PC-9 (cell line): ENCODE measurements at places on chromosomes 4 and X. TPM values are rescaled to one million over a fixed set of nuclear protein-coding genes. Genes with fewer than 3 reads are reported as not detected.
A peak's percentile ranks its signal among the peaks of the same experiment; 100 is the strongest.

DNA sequence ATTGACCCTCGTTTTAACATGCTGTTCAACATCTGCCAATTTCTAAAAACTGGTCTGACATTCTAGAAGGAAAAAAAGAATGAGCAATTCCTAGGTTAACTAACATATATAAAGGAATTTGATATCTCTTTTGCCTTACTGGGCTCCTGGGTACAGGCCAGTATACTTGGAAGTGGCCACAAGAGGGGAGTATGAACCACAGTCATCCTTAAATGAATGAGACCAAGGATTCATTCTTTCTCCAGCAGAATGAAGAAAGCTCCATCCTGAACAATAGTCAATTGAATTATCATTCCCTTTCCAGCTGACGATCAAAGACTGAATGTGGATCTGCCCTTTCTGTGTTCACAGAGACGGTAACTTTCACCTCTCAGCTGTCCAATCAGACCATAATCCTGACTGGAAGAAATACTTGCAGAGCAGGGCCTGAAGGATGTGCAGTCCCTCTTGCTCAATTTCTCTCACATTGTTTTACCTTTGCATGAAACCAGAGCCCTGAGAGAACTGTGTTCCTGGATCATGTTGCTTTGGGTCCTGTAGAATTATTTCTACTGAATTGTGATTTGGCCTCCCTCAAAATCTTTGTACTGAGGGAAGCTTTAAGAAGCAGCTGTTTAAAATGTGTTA, 14.8 kb upstream of the SPARCL1 start:
- H3K27ac ChIP-seq = no peak overlapping the region
- no peaks in the 10 kb centered on the region for H3K4me1 ChIP-seq

- no peak overlapping the region for H3K27ac ChIP-seq
- no peaks in the 10 kb centered on the region for H3K36me3 ChIP-seq
- H3K27me3 ChIP-seq = no peaks in the 10 kb centered on the region
- peak; percentile 9 for DNase-seq
- no peak overlapping the region for H3K4me3 ChIP-seq
- no peaks in the 10 kb centered on the region for H3K4me1 ChIP-seq
Measured at GRCh38 chrX:109632906-109633504, 8.0 kb upstream of the KCNE5 start.

DNA sequence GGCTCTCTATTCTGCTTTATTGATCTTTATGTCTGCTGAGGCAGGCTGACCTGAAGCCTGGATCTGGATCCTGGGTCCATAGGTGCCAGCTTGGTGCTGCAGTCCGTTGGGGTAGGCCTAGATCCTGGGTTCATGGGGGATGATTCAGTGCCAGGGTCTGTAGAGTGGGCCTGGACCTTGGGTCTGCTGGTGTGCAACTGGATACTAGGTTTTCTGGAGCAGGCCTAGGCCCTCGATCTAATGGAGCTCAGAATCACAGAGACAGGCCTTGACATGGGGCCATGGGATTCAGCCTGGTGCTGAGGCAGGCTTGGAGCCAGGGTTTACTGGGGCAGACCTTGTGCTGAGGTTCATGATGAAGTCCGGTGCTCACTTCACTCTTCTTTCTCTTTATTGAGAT, 358.6 kb downstream of the TEX13C start:
- no peaks in the 10 kb centered on the region for H3K4me1 ChIP-seq
- no peaks in the 10 kb centered on the region for H3K27me3 ChIP-seq
- no peak overlapping the region for H3K27ac ChIP-seq
- H3K36me3 ChIP-seq = no peaks in the 10 kb centered on the region
- no peak overlapping the region for H3K4me3 ChIP-seq

DNA sequence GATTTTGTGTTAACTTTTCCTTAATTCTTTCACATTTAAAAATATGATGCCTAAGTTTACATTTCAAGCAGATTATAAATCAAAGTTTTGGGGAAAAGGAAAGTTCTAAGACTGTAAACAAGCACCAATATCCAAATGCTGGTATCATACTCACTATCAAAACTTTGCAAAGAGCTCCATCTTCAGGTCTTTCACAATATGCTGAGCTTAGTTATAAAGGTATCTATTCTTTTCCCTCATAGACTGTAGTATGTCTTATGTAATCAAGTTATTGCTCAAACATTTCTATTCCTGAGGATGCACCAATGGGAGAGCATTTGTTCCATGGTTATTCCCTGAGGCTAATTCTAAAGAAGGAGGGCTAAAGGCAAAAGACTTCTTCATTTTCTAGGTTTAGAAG, 207.9 kb upstream of the FAM241A start:
- no peak overlapping the region for H3K4me3 ChIP-seq
- H3K27ac ChIP-seq = no peak overlapping the region
- H3K27me3 ChIP-seq = no peaks in the 10 kb centered on the region
- no peaks in the 10 kb centered on the region for H3K36me3 ChIP-seq

DNA sequence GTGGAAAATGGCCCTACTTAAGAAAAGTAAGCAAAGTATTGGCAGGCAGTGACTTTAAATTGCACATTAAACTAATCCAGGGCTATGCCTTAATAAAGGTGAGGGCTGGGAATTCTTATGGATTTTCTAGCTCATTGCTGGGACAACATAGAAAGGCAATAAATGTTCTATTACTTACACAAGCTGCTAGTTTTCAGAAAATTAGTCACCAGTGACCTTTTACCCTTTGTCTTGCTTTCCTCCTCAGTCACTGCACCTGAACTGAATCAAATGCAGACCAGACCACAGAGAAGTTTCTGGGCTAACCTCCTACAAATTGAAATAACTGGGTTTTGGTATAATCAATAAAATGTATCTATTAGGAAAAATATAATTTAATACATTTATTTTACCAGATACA, 694.4 kb upstream of the FAM241A start:
- no peaks in the 10 kb centered on the region for H3K36me3 ChIP-seq
- H3K4me3 ChIP-seq = no peak overlapping the region
- no peak overlapping the region for H3K27ac ChIP-seq
- H3K4me1 ChIP-seq = no peaks in the 10 kb centered on the region
- H3K27me3 ChIP-seq = no peaks in the 10 kb centered on the region

DNA sequence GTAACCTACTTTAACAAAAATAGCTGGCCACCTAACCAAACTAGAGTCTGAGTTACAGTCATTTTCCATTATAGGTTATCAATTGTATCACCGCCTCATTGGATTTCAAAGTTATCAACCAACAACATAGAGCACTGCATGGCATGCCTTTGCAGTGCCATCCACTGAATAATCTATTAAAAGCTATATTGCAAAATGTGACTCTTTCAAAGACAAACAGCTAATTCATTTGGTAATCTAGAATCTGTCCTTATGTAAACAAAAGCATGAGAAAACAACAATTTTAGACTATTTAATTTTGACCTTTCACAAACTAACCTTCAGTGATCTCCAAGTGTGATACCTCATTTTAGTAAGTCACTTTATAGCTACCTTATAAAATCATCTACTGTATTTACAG, 144.2 kb upstream of the SH3RF1 start:
- H3K27ac ChIP-seq = no peak overlapping the region
- no peak for DNase-seq
- H3K27me3 ChIP-seq = no peaks in the 10 kb centered on the region
- H3K4me3 ChIP-seq = no peak overlapping the region

GRCh38 chr4:122091836-122092405, 60.2 kb upstream of the BLTP1 start:
- H3K27ac ChIP-seq = no peak overlapping the region
- H3K4me3 ChIP-seq = no peak overlapping the region
- DNase-seq = no peak
- H3K27me3 ChIP-seq = no peaks in the 10 kb centered on the region

- H3K36me3 ChIP-seq = no peaks in the 10 kb centered on the region
- H3K27ac ChIP-seq = no peak overlapping the region
- no peaks in the 10 kb centered on the region for H3K27me3 ChIP-seq
- H3K4me3 ChIP-seq = no peak overlapping the region
- peaks cover 10% of the 10 kb centered on the region for H3K4me1 ChIP-seq
Measured at GRCh38 chrX:69025802-69026301, 139.4 kb downstream of the PJA1 start.

- peak; percentile 19 for DNase-seq
- H3K27me3 ChIP-seq = no peaks in the 10 kb centered on the region
Measured at GRCh38 chrX:134936542-134936941, 54.2 kb upstream of the SMIM10 start.

DNA sequence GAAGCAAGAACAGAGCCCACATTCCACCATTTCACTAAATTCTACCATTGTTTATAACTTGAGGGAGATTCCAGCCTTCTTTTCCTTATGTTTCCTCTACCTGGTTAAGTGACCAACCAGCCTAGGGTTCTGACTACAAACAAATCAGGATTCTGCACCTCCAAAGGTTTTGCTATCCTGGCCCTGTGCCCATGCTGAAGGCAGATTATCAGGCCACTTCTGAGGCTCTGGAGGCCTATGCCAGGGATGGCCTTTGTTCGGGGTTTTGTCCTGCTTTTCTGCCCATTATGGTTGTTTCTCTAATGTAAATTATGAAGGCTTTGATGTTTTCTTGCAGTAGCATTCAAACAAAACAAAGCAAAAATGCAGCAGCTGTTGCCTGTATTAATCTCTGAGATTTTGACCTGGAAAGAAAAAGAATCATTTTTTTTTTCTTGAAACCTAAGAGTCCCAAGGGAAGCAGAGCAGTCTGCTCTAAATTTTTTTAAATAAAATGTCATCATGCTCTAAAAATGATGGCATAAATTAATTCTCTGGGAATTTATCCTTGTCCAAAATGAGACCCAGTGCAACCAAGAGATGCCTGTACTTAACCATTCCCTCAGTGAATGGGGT, 55.6 kb downstream of the RNF150 start:
- H3K27ac ChIP-seq = no peak overlapping the region
- DNase-seq = no peak
- no peaks in the 10 kb centered on the region for H3K36me3 ChIP-seq
- no peaks in the 10 kb centered on the region for H3K4me1 ChIP-seq
- no peak overlapping the region for H3K4me3 ChIP-seq

GRCh38 chrX:119552508-119552907, 12.7 kb downstream of the STEEP1 start:
- no peaks in the 10 kb centered on the region for H3K27me3 ChIP-seq
- peak overlapping the region; percentile 83 for H3K27ac ChIP-seq
- H3K36me3 ChIP-seq = peaks cover 14% of the 10 kb centered on the region; the same call in 1 of the 2 replicates

DNA sequence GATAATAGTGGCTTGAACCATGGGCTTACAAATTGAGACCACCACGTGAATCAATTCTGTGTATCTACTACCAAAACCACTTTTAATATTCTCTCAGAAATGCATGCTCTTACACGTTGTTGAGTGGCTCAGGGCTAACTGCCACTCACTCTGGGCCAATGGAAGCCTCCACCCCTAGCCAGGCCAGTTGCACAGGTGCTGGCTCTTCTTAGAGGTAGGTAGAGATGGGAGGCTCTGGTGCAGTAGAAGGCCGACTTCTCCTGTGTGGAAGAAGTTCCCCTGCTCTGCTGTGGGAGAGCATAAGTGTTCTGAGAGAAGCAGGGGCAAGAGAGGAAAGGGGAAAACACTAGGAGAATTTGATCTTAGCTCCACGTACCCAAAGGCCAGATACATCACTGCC, 25.0 kb upstream of the BBS12 start:
- no peaks in the 10 kb centered on the region for H3K4me1 ChIP-seq
- no peak overlapping the region for H3K4me3 ChIP-seq
- no peak for DNase-seq
- H3K27ac ChIP-seq = no peak overlapping the region
- H3K36me3 ChIP-seq = no peaks in the 10 kb centered on the region

DNA sequence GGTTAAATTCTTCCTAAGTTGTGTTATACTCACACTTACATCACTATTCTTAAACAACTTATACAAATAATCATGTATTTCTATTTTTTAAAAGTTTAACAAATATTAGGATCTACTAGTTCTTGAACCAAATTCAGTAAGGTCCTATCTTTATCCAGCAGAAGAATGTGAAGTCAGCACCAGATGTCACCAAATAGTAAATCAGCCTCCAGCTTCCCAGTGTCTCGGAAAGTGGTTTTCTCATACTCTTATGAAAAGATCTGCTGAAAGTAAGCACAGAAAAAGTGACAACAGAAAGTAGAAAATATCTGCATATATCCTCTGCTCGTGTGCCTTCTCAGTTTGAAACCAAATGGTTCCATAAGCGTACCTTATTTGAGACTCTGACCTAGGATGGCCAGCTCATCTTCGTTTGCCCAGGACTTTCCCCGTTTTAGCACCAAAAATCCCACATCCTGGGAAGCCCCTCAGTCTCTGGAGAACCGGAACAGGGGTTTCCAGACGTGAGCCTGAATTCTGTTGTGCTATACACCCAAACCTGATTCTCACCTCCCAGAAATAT, 98.0 kb upstream of the DCLK2 start:
- H3K4me1 ChIP-seq = no peaks in the 10 kb centered on the region
- H3K36me3 ChIP-seq = no peaks in the 10 kb centered on the region
- DNase-seq = no peak
- H3K27ac ChIP-seq = no peak overlapping the region
- H3K27me3 ChIP-seq = no peaks in the 10 kb centered on the region

- no peak overlapping the region for H3K4me3 ChIP-seq
- no peaks in the 10 kb centered on the region for H3K4me1 ChIP-seq
- DNase-seq = no peak
- peaks cover 9% of the 10 kb centered on the region; the same call in 1 of the 2 replicates for H3K27me3 ChIP-seq
- H3K27ac ChIP-seq = no peak overlapping the region
Measured at GRCh38 chrX:1610166-1610565, 4.7 kb upstream of the ASMT start.

DNA sequence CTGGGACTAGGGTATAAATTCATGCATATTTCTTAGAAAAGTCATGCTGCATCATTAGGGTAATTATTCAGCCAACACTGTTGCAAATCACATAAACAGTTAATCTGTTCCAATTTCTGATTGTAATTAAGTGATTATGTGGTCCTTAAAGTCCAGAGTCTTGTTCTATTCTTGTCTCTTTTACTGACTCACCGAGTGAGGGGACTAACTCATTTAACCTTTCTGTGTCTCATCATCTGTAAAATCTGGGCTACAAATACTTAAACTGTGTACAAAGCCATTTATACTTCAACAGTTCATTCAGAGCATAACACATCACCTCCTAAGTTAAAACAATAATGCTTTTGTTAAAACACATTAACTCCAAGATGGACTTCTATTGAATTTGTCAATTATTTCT, 65.4 kb upstream of the KLHL13 start:
- H3K4me1 ChIP-seq = no peaks in the 10 kb centered on the region
- H3K36me3 ChIP-seq = no peaks in the 10 kb centered on the region
- no peaks in the 10 kb centered on the region for H3K27me3 ChIP-seq
- no peak overlapping the region for H3K4me3 ChIP-seq
- no peak for DNase-seq

- peaks cover 6% of the 10 kb centered on the region; the same call in 1 of the 2 replicates for H3K4me1 ChIP-seq
- no peak for DNase-seq
- H3K27ac ChIP-seq = no peak overlapping the region
- no peaks in the 10 kb centered on the region for H3K36me3 ChIP-seq
Measured at GRCh38 chr4:112411781-112412550, 104.0 kb downstream of the NEUROG2 start.

Gene MAMLD1
- total RNA-seq = 1.5 and 2.5 TPM in 2 replicates

Gene GAGE1
- total RNA-seq = not detected in 2 replicates

Gene CFAP97
- total RNA-seq = 33.4 and 48.2 TPM in 2 replicates

Gene TMEM144
- total RNA-seq = 9.2 and 13.4 TPM in 2 replicates

Gene UTP14A
- 44.6 and 55.4 TPM in 2 replicates for total RNA-seq
